GM04504 (cell line): ENCODE measurements at places on chromosomes 3 and 15.

DNA sequence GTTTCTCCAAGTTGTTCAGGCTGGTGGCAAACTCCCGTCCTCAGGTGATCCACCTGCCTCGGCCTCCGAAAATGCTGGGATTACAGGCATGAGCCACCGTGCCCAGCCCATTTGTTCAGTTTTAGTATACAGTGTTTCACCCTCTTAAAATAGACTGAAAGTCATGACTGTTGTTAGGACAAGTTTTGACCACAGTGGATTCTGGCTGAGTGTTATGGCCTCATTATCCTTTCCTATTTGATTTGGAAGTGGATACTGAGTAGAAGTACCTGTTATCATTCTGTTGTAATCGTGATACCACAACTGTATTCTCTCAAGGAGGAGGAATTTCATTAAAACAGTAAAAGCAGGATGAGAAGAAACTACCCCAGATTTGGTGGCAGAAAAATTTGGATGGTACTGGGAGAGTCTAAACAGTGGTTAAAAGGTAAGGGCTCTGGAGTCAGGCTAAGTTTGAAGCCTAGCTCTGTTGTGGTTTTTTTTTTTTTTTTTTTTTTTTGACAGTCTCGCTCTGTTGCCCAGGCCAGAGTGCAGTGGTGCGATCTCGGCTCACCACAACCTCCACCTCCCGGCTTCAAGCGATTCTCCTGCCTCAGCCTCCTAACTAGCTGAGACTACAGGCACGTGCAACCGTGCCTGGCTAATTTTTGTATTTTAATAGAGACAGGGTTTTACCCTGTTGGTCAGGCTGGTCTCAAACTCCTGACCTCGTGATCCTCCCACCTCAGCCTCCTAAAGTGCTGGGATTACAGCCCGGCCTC is 2.6 kb downstream of the MAP2K1 start:
- no peak for DNase-seq

GRCh38 chr3:32215185-32215584 is 23.3 kb upstream of the CMTM8 start:
- no peak for DNase-seq

DNA sequence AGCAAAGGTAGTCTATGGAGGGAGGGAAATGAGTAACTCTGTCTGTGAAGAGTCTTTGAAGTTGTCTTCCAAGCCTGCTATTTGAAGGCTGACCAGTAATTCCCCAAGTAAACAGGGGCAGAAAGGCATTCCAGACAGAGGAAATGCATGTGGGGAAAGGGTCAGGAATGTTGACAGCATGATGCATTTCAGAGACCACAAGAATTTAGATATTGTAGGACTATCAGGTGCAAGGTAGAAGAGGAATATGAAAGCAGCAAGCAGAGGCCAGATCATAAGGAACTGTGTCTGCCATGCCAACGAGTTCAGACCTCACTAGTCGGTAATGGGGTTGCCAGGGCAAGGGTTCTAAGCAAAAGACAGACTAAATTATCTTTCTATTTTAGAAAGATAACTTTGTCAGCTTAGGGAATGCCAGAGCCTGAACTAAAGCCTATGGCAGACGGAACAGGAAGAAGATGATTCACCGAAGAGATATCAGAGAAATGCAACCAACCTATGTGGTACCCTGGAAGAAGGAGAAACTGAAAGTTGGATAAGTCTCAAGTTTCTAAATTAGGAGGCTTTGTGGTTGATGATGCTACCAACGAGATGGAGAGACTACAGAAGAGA is 327.0 kb upstream of the RORA start:
- DNase-seq: peak; percentile 6

DNA sequence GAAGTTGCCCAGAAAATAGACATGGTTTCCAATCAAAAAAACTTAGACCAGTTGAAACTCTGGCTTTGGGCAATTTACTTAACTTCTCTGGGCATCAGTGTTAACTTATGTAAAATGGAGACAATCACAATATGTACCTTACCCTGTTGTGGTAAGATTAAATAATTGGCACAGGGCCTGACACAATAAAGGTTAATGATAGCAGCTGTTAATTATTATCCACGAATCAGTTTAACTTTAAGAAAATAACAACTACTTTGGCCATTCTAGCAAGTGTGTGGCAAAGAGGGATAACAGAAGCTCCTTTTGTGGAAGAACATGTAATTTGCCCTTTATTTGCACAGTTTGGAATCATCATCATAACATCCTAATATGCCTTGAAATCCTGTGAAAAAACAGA is 787.6 kb downstream of the FHIT start:
- no peak for DNase-seq

DNA sequence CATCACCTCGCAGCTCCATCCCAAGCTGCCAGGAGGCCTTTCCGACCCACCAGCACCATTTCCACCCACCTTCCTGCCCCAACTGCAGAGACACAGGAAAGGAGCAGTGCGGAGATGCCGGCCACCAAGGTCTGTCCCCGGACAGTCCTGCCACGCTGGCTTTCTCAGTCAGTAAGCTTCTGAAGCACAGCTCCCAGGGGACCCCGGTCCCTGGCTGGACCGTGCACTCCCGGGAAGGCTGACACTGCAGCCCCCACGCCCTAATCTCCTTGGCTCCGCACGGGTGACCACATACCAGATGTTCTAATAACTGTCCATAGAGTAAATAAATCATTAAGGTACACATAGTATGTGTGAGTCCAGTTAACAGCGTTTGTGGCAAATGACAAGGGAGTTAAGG is 73.5 kb downstream of the VGLL4 start:
- no peak for DNase-seq

GRCh38 chr3:127728417-127729015 is 55.8 kb downstream of the ABTB1 start:
- DNase-seq: no peak
